ENCODE measurements at places on chromosomes 6 and 20.

GRCh38 chr20:48015141-48015910 lies 230.0 kb upstream of the SULF2 start:
- DNase-seq: no peak

GRCh38 chr6:143696664-143697000 lies 18.9 kb downstream of the PHACTR2 start:
- DNase-seq: no peak

DNA sequence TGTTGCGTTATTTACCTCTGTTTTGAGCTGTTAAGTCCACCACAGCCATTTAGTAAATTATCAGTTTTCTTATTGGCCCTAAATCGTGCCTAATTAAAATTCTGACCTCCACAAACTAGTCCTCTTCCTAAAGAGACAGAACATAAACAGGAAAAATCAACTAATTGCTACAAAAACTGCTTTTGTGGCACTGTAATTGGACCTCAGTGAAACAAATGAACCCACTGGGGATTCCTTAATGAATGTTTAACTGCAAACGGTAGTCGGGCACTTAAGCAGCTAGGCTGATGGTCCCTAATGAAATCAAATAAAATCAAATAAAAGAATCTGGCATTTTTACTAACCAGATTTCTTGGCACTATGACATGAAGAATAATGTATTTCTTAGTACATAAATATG lies 513.4 kb upstream of the SLC35B3 start:
- no peak for DNase-seq

GRCh38 chr6:99165838-99166237 lies 183.6 kb downstream of the FAXC start:
- no peak for DNase-seq

- DNase-seq: no peak
Measured at GRCh38 chr6:14466278-14466677, 348.7 kb downstream of the CD83 start.
